ENCODE measurements at places on chromosomes 3 and 15.

DNA sequence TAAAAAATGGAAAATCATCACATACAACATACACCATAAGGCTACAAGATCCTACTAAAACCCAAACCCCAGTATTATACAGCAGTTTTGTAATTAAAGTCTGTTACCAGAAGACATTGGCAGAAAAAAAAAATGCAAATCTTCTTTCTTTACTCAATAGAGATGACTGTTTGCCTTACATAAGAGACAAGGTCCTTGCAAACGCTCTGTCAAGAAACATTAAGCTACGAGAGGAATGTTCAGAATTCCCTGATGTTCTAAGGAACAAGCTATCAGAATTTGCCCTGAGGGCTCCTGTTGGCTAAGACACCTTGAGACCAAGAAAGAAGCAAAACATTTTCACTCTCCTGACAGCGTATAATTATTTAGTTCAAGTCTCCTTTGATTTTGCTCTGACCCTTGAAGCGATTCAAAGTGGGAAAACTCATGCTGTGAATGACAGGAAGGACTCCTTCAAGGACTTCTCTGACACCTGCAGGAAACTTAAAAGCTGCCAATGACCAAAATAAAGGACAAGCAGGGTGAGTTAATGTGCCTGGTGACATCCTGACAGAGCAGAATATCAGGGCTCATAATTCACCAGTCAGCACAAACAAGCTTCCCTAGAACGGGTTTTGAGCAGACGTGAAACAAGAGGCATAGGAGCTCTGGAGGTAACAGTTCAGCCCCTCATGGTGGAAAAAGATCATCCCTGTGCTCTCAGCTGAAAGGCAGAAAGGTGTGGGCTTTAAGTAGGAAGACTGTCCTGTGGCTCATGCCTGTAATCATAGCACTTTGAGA lies 2.5 kb downstream of the SCAMP2 start:
- no peak for ATAC-seq

- peak; percentile 21 for ATAC-seq
Measured at GRCh38 chr15:73927476-73928240, 1.4 kb downstream of the LOXL1 start.

- no peak for ATAC-seq
Measured at GRCh38 chr3:126100634-126101301, 16.8 kb upstream of the SLC41A3 start.

DNA sequence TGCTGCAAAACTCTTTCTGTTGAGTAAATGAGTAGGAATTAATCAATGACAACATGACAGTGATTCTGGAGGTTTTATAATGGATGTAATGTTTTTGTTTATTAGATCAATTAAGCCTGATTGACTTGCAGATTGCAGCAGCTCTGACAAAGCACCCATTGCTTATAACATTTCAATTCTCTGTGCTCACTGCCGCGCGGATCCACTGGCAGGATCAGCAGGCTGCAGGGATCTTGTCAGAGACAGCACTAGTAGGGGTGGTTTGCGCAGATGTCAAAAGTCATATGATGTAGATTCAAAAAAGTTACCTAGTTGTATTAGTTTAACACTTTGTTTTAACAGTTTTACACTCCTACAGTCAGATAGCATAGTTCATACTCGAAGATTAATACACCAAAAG lies 93.4 kb downstream of the MBNL1 start:
- ATAC-seq, result no peak

- peak; percentile 45 for ATAC-seq
Measured at GRCh38 chr3:10370429-10370828, 49.5 kb upstream of the SEC13 start.

DNA sequence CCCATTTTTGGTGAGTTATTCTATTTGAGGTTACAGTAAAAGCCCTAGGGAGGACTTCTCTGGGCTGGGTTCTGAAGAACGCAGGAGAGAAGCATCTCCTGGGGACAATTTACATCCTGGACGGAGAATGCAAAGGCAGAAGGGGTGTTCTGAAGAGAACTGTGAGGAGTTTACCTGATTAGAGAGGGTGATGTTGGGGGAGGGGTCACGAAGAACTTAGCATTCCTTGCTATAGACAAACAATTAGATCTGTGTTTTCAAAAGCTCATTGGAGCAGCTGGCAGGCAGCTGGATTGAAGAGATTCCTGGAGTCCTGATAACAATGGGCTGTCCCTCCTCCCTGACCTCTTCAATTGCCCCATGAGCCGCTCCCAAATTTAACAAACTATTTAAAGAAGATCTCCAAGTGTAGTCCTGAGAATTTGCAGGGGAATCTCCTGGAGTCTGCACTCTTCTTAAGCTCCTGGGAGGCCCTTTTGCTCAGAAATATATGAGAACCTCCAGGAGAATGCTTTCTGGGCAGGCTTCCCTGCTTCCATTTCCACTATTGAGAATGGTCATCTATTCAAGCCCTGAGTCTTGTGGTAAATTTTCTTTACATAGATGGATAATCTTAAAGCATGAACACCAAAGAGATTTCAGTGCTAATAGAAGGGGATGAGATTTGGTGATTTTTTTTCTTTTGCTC lies 55.3 kb downstream of the ARHGAP31 start:
- ATAC-seq, result no peak
